ENCODE measurements at places on chromosomes 3 and 15. TPM values are rescaled to one million over a fixed set of nuclear protein-coding genes. Genes with fewer than 3 reads are reported as not detected.
A peak's percentile ranks its signal among the peaks of the same experiment; 100 is the strongest.

DNA sequence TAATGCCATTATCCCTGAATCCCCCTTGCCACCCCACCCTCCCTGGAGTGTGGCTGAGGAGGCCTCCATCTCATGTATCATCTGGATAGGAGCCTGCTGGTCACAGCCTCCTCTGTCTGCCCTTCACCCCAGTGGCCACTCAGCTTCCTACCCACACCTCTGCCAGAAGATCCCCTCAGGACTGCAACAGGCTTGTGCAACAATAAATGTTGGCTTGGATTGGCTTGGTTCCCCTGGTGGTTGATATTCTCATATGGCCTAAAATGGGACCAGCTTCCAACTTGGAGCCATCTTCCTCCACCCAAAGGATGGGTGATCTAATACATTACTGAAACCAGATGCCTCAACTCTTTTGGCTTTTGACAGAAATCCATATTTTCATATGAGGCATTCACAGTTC lies 34.9 kb downstream of the VIPR1 start:
- H3K27me3 ChIP-seq, result no peaks in the 10 kb centered on the region
- no peaks in the 10 kb centered on the region for H3K36me3 ChIP-seq
- H3K4me3 ChIP-seq, result no peak overlapping the region
- no peak for DNase-seq

- H3K36me3 ChIP-seq, result no peaks in the 10 kb centered on the region
- H3K27ac ChIP-seq, result no peak overlapping the region
- H3K27me3 ChIP-seq, result peaks cover 7% of the 10 kb centered on the region
Observed at GRCh38 chr15:31513178-31513577, 186.5 kb downstream of the KLF13 start.

DNA sequence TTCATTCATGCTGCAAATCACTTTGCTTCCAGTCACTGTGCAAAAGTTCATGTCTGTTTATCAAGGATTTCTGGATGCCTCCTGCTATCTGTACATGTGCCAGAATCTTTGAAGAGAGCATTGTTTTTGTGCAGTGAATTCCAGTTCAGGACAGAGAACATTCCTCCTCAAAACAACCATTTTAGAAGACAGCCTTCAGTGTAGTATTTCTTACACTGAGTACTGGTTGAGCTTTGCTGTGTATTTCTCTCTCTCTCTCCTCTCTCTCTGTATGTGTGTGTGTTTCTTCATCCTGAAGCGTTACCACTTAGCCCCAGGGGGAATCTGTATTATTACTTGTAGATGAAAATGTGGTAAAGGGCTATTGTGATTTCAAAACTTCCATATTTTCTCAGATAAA lies 123.8 kb upstream of the CHL1 start:
- H3K27ac ChIP-seq, result no peak overlapping the region
- no peaks in the 10 kb centered on the region for H3K36me3 ChIP-seq
- no peak overlapping the region for H3K4me3 ChIP-seq
- H3K4me1 ChIP-seq, result peaks cover 3% of the 10 kb centered on the region
- no peak for DNase-seq
- H3K27me3 ChIP-seq, result peaks cover 4% of the 10 kb centered on the region

GRCh38 chr3:171770689-171771620 lies 39.3 kb downstream of the PLD1 start:
- H3K27ac ChIP-seq, result peak overlapping the region; percentile 91
- DNase-seq, result no peak
- peak overlapping the region; percentile 72 for H3K4me3 ChIP-seq
- no peaks in the 10 kb centered on the region for H3K36me3 ChIP-seq

- DNase-seq, result no peak
- H3K4me1 ChIP-seq, result peaks cover 15% of the 10 kb centered on the region
- no peak overlapping the region for H3K27ac ChIP-seq
- H3K27me3 ChIP-seq, result peaks cover 15% of the 10 kb centered on the region
Observed at GRCh38 chr3:185582236-185582635, 3.9 kb upstream of the SENP2 start.

GRCh38 chr3:17983106-17983505 lies 240.7 kb upstream of the TBC1D5 start:
- H3K4me1 ChIP-seq, result peaks cover 9% of the 10 kb centered on the region
- H3K36me3 ChIP-seq, result no peaks in the 10 kb centered on the region

DNA sequence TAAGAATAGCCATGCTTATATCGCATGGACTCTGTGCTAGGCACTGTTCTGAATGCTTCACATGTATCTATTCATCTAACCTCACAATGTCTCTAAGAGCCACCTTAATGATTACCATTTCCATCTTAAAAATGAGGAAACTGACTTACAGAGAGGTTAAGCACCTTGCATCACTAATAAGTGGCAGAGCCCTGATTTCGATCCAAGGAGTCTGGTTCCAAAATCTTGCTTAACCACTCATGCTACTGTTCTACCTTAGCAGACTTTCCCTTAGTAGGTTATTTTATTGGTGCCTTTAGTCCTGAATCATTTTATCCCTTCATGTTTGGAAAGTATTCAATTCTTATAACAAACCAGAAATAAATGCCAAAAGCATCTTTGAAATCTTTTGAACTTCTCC lies 89.2 kb upstream of the DCBLD2 start:
- H3K27me3 ChIP-seq, result peaks cover 8% of the 10 kb centered on the region
- no peak for DNase-seq
- no peaks in the 10 kb centered on the region for H3K36me3 ChIP-seq
- no peak overlapping the region for H3K27ac ChIP-seq
- no peak overlapping the region for H3K4me3 ChIP-seq

DNA sequence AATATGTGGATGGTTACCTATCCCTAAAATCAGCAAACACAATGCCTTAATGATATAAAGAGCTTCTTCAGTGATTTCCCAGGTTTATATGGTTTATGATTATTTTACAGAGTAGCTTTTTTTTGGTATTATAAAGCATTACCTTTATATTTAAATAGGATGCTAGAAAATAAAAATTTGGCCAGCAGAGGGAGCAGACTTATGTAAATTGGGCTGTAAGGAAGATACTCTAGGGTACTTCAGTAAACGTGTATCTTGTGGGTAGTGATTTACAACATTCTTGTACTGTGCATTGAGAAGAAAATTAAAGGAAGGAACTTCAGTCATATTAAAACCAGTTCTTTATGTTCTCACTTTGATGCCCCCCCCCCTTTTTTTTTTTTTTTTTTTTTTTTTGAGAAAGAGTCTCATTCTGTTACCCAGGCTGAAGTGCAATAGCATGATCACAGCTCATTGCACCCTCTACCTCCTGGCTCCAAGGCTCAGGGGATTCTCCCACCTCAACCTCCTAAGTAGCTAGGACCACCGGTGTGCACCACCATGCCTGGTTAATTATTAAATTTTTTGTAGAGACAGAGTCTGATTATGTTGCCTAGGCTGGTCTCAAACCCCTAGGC lies 167.9 kb downstream of the BBX start:
- H3K27ac ChIP-seq, result peak overlapping the region; percentile 34
- no peak for DNase-seq
- H3K4me3 ChIP-seq, result no peak overlapping the region
- peaks cover 7% of the 10 kb centered on the region for H3K4me1 ChIP-seq

DNA sequence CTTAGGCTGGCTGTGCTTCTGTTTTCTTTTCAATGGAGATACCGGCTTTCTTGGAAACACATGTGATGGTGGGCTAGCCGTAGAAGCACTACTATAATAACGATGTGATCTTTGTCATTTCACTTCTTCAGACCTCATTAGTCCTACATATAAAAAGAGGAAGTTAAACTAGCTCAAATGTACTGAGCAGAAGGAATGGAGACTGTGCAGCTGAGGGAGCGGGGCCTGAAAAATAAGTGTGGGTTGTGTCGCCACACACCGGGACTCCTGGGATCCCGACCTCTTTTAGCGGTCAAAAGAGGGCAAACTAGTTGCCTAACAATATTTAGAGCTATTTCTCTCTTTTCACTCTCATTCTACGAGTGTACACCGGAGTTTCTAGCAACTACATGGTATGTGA lies 1.0 kb upstream of the RNF7 start:
- DNase-seq, result no peak
- no peak overlapping the region for H3K4me3 ChIP-seq
- H3K27me3 ChIP-seq, result no peaks in the 10 kb centered on the region
- no peaks in the 10 kb centered on the region for H3K36me3 ChIP-seq

- no peaks in the 10 kb centered on the region for H3K4me1 ChIP-seq
- H3K27me3 ChIP-seq, result no peaks in the 10 kb centered on the region
- no peak for DNase-seq
- H3K4me3 ChIP-seq, result no peak overlapping the region
- no peaks in the 10 kb centered on the region for H3K36me3 ChIP-seq
- H3K27ac ChIP-seq, result no peak overlapping the region
Observed at GRCh38 chr3:105598042-105598796, 231.5 kb downstream of the ALCAM start.

GRCh38 chr3:97125902-97126499 lies 311.6 kb downstream of the EPHA6 start:
- peak overlapping the region; percentile 81 for H3K27ac ChIP-seq
- peaks cover 26% of the 10 kb centered on the region for H3K4me1 ChIP-seq

- H3K4me1 ChIP-seq, result peaks cover 15% of the 10 kb centered on the region
- H3K27ac ChIP-seq, result peak overlapping the region; percentile 32
- DNase-seq, result no peak
- no peaks in the 10 kb centered on the region for H3K36me3 ChIP-seq
- H3K27me3 ChIP-seq, result peaks cover 11% of the 10 kb centered on the region
Observed at GRCh38 chr3:196219194-196219969, 3.0 kb downstream of the SLC51A start.

DNA sequence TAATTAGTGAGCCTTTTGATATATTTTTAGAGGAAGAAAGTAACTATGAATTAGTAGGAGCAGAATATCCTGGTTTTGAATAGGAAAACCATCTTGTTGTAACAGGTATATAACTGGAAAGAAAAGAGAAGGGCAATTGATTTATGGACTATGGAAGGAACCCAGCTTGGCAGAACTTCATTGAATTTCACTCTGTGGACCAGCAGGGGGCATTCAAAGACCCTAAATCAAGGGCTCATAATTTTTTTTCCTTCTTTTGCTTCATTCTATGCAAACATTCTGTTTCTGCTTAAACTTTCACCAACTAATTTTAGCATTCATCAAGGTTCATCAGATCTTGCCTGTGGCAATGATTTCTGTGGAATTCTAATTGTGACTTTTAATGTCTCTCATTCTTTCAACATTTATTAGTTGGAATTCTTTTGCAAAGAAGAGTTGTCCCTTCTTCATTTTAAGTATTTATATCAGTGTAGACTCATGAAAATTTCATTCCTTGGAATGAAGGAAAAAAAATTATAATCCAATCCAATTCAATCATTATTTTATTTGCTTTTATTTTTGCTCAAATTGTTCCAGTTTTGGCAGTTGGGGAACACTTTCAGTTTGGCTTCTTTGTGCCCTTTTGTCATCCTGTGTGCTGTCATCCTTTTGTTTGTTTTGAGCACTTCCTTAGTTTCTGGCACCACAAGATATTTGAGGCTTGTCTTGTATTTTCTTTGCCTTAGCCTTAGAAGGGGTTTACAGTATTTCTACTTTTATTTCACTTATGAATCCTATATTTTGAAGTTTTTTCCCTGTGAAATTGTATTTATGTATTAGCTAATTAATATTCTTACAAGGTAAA lies 30.4 kb downstream of the NXPE3 start:
- no peak for DNase-seq
- peaks cover 38% of the 10 kb centered on the region for H3K4me1 ChIP-seq
- no peaks in the 10 kb centered on the region for H3K36me3 ChIP-seq
- peak overlapping the region; percentile 62 for H3K27ac ChIP-seq
- no peak overlapping the region for H3K4me3 ChIP-seq
- H3K27me3 ChIP-seq, result no peaks in the 10 kb centered on the region

- no peaks in the 10 kb centered on the region for H3K27me3 ChIP-seq
- peak within 1 kb of the TSS; percentile 67 for H3K4me3 ChIP-seq
- peaks cover 4% of the 10 kb centered on the region for H3K36me3 ChIP-seq
- peaks cover 9% of the 10 kb centered on the region for H3K4me1 ChIP-seq
Observed at GRCh38 chr3:113441051-113441770, at the start of gene CFAP44. TSS of gene CFAP44 (minus strand) at chr3:113441493. CDS start at chr3:113433664, 7,829 bp downstream.

GRCh38 chr3:53813876-53814275 lies 32.3 kb downstream of the CHDH start:
- no peaks in the 10 kb centered on the region for H3K4me1 ChIP-seq
- H3K4me3 ChIP-seq, result no peak overlapping the region
- H3K27me3 ChIP-seq, result no peaks in the 10 kb centered on the region
- no peaks in the 10 kb centered on the region for H3K36me3 ChIP-seq

GRCh38 chr3:147538034-147538433 lies 128.9 kb downstream of the ZIC1 start:
- peaks cover 1% of the 10 kb centered on the region for H3K36me3 ChIP-seq
- H3K4me1 ChIP-seq, result no peaks in the 10 kb centered on the region
- DNase-seq, result no peak
- H3K27ac ChIP-seq, result no peak overlapping the region

DNA sequence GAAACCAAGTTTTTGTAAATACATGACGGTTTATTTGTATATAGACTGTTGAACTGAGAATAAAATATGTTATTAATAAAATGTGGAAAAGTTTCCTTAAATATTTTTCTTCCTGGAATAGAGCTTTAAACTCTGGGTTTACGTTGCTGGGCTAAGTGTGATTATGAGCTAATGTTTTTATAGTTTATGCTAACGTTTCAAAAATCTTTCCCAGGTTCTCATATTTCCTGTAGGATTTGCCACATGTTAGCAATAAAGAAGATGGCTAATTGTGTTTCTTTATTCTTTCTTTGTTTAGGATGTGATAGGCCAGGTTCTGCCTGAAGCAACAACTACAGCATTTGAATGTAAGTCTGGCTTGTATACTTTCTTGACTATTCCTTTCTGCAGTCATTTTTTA lies 7.2 kb downstream of the MAP2K5 start:
- no peak overlapping the region for H3K27ac ChIP-seq
- no peak overlapping the region for H3K4me3 ChIP-seq
- DNase-seq, result no peak

DNA sequence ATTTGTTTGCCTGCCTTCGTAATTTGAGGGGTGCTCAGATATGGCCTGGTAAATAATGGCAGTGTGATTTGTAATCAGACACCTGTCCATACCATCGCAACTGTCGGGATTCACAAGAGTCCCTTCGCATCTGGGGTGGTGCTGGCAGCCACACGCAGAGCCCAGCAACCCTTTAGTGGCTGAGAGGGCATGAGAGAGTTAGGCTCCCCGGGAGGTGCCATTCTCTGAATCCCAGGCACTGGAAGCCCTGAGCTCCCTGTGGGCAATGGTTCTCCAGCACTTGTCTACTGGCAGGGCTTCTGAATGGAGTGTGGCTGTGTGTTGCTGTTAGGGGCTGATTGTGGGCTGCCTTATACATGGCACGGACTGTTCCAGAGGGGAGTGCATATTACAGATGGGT lies 230.1 kb downstream of the EBLN2 start:
- H3K36me3 ChIP-seq, result no peaks in the 10 kb centered on the region
- DNase-seq, result no peak
- peaks cover 7% of the 10 kb centered on the region for H3K27me3 ChIP-seq
- H3K27ac ChIP-seq, result peak overlapping the region; percentile 23
- peaks cover 38% of the 10 kb centered on the region for H3K4me1 ChIP-seq

GRCh38 chr3:87320756-87321626 lies 44.6 kb upstream of the POU1F1 start:
- H3K27ac ChIP-seq, result no peak overlapping the region
- H3K4me3 ChIP-seq, result no peak overlapping the region
- no peaks in the 10 kb centered on the region for H3K27me3 ChIP-seq
- peaks cover 5% of the 10 kb centered on the region for H3K36me3 ChIP-seq
- H3K4me1 ChIP-seq, result peaks cover 32% of the 10 kb centered on the region

HRG gene
- not detected for total RNA-seq

BTLA gene
- not detected for total RNA-seq

SENP5 gene
- 46.5 TPM for total RNA-seq

SKOR1 gene
- total RNA-seq, result 1.1 TPM

IL17RE gene
- total RNA-seq, result 23.6 TPM

OSBPL10 gene
- 27.8 TPM for total RNA-seq

RHCG gene
- total RNA-seq, result 0.16 TPM

MITF gene
- 8.2 TPM for total RNA-seq

ZBTB38 gene
- 44.4 TPM for total RNA-seq

PLD1 gene
- 29.1 TPM for total RNA-seq

MEX3B gene
- 31.9 TPM for total RNA-seq

CCDC9B gene
- 26.9 TPM for total RNA-seq
